Activated CD4-positive, alpha-beta T cell treated with anti-CD3 and anti-CD28 coated beads for 1 hour (primary cell): ENCODE measurements at places on chromosomes 11 and 22.

DNA sequence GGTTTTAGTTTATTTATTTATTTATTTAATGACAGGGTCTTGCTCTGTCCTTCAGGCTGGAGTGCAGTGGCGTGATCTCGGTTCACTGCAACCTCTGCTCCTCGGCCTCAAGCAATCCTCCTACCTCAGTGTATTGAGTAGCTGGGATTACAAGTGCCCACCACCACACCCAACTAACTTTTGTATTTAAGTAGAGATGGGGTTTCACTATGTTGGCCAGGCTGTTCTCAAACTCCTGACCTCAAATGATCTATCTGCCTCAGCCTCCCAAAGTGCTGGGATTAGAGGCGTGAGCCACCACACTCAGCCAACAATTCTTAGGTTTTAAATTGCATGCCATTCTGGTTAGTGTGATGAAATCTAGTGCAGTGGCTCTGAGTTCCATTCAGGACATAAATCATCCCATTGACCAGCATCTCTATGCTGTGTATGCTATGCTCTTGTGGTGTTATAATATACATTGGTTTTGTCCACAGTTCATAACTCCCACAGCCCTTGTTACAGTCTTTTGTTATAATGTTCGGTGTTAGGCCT is 28.5 kb downstream of the ZNF280B start:
- no peak for DNase-seq

- DNase-seq: no peak
Measured at GRCh38 chr22:46238541-46238940, 11.6 kb downstream of the CDPF1 start.

GRCh38 chr11:17506942-17507341 is 30.3 kb upstream of the ABCC8 start:
- DNase-seq: no peak

DNA sequence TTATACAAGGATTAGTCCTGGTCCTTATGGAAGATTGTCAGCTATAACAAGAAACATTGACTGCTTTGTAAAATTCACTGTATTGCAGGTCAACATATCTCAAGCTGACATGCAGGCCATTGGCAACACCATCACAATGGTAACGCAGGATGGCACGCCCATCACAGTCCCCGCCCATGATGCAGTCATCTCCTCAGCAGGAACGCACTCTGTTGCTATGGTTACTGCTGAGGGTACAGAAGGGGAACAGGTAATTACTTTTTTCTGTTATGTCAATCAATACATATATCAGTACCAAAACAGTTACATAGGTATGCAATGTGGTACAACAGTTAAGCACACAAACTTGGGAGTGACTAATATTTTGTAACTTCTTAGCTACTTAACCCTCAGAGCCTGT is 55.3 kb downstream of the ZNF143 start:
- no peak for DNase-seq

DNA sequence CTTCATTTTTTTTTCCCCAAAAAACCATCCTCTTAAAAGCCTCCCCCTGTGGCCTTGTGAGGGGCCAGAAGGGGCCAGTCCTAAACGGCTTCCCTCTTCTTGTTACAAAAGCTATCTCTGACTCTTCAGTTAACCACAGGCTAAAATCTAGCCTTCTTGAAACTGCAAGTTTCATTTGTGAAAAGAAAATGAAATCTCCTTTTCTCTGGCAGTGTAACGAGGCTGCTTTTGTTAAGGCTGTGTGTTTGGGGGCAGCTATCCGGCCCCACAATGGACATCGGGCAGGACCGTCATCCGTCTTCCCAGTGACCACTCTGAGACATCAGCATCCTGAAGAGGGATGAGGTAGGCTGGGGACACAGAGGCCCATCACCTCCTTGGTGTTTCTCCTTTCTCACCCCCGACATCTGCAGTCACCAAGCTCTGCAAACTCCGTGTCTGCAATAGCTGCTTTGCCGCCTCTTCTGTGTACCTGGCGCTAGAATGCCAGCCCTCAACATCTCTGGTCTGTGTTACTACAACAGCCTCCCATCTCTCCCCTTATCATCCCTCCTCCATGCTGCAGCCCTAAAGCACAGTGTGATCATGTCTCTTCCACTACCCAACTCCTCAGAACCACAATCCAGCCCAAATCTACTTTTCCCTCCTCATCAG is 94.0 kb downstream of the RCN1 start:
- no peak for DNase-seq

GRCh38 chr11:129214710-129215295 is 22.7 kb upstream of the ARHGAP32 start:
- DNase-seq: no peak

DNA sequence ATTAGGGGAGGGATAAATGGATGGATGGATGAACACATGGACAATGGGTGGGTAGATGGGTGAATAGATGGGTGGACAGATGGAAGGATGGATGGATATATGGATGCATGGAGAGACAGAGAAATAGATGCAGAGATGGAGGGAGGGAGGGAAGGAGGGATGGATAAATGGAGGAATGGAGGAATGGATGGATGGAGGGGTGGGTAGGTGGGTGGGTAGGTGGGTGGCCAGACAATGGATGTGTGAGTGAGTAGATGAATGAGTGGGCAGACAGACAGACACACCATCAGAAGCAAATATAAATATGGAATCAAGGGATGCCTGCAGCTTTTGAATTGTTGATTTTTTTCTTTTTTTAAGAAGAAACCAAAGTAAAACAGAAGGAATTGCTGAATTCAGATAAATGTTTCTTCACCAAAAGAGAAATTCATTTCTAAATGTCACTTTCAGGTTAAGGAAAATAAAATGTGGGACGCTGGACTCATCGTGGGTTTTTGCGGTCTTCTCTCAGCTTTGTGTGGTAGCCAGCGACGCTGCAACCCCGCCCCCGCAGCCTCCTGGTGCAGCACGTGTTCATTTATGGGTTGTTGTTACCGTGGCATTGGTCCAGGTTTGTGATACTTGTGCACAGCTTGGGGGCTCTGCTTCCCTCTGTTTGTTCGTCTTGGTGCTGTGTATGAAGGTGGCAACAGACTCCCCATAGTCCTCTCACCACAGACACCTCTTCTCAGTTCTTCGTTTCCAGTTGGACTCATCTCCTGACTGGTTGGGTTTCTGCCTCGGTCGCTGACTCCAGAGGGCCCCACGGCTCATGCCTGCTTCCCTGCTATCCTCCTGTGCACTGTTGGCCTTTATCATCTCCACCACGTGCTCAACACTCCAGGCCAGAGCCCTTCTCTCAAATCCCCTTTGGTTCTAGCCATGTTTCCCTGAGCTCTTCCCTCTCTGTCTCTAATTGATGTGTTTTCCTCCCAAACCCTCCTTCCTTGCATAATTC is 76.4 kb downstream of the CDKN1C start:
- DNase-seq: no peak

- DNase-seq: no peak
Measured at GRCh38 chr11:70734379-70734778, 336.1 kb downstream of the CTTN start.

DNA sequence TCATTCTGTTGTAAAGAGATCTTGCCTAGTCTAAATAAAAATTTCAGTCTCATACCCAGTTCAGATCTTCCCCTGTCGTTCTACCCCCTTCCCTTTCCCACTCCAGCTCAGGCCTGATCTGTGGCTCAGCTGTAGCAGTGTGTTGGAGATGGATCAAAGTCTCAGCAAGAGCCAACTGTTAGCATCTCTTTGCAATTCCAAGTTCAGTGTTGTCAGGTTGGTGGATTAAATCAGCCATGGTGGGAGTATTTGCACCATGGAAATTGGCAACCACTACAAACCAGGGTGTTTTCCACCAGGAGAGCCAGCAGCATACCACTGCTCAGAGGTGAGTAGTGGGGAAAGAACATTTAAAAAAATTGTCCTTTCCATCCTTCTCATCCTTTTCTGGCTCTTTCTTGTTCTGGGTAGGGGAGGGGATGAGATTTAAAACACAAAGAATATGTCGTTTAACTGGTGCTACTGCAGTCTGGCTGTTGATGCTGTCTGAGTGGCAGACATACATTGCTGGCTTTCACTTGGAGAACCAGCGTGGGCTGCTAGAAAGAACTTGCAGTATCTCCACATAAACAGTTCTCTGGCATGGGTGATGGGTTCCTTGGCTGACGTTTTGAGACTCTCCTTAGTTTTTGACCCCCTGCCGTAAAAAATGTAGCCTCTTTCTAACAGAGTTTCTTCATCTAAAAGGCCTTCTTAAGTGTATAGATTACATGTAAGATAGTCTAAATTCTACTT is 514.1 kb downstream of the RAB38 start:
- DNase-seq: no peak

GRCh38 chr22:32967386-32968101 is 90.6 kb downstream of the SYN3 start:
- no peak for DNase-seq

- no peak for DNase-seq
Measured at GRCh38 chr11:64090806-64091516, 55.2 kb downstream of the FLRT1 start.

GRCh38 chr22:33605666-33606065 is 314.6 kb downstream of the LARGE1 start:
- DNase-seq: no peak

- DNase-seq: no peak
Measured at GRCh38 chr22:38766076-38766777, 10.4 kb upstream of the SUN2 start.

- DNase-seq: no peak
Measured at GRCh38 chr11:57982776-57983175, 40.9 kb upstream of the OR9Q1 start.

GRCh38 chr11:134503100-134503499 is 91.1 kb upstream of the B3GAT1 start:
- no peak for DNase-seq

- DNase-seq: no peak
Measured at GRCh38 chr22:20571078-20571503, 63.7 kb downstream of the MED15 start.

GRCh38 chr11:96036863-96037262 is 113.0 kb upstream of the MTMR2 start:
- no peak for DNase-seq

- DNase-seq: no peak
Measured at GRCh38 chr11:121917482-121917881, 198.5 kb downstream of the BLID start.

- no peak for DNase-seq
Measured at GRCh38 chr11:131767421-131767820, 397.0 kb downstream of the NTM start.

GRCh38 chr11:19725379-19726079 is 12.9 kb downstream of the NAV2 start:
- no peak for DNase-seq

GRCh38 chr22:37686002-37686982 is at the start of gene NOL12:
TSS of gene NOL12 (plus strand) at chr22:37686343. CDS start at chr22:37686393, 50 bp downstream.
- DNase-seq: peak; percentile 68

- no peak for DNase-seq
Measured at GRCh38 chr11:69207165-69207889, 51.6 kb downstream of the SMIM38 start.

DNA sequence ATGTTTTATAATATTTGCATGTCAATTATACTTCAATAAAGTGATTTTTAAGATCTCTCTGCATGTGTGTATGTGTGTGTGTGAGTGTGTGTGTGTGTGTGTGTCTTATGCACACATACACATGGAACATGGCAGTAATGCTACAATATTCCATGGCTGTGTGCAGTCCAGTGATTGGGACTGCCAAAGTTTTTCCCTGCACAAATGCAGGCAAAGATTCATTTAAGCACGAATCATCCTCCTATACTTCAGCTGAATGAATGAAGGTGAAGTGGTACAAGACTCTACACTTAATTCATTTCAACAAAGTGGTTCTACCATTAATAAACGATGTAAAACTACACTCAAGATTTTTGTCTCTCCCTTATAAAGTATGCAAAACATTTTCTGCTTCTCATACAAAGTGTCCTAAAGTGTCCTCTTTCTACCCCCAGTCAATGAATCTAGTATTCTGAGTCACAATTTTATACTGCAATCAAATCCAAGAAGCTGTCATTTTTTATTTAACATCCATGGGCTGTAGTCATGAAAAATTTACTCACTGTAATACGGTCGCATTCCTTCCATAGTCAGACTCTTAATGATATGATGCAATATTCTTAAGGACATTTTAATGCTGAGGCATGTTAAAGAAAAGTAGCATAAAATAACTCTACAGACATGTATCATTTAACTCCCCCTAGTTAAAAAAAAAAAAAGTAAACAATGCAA is 132.4 kb downstream of the TTC28 start:
- DNase-seq: no peak

DNA sequence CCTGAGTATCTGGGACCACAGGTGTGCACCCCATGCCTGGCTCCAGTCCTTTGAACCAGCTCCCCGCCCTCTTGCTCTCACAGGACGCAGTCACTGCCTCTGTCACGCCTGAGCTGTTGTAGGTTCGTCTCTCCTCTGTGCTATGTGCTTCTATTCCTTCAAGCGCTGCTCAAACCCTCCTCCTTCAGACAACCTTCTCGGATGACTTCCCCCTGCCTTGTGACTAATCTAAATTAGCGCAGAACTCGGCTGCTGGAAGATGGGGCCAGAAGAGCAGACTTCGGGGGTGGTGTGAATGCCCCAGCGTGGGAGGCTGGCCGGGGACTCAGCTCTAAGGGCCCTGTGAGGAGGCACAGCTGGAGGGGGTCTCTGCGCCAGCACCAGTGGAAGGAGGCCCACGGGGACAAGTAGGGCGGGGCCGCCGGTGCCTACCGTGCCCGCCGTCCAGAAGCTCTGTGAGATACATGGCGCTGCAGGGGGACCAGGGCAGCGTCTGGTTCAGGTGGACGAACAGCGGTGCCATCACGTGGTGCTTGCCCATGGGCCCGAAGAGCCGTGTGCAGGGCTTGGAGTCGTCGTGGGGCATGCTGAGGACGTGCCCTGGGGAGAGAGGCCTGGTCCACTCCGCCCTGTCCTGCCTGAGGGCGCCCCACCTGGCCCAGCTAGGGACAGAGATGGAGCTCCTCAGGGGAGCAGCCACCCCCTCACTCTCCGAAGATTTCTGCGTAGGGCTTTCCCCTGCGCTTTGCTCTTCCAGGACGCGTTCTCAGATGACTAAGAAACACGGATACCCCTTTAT is 12.5 kb downstream of the ADAMTS8 start:
- no peak for DNase-seq

- peak; percentile 53 for DNase-seq
Measured at GRCh38 chr11:122628810-122629555, 26.5 kb upstream of the UBASH3B start.

- no peak for DNase-seq
Measured at GRCh38 chr11:59960502-59961381, 3.1 kb upstream of the OOSP4A start.

GRCh38 chr11:66330931-66331330 is 5.3 kb downstream of the RIN1 start:
- DNase-seq: no peak

DNA sequence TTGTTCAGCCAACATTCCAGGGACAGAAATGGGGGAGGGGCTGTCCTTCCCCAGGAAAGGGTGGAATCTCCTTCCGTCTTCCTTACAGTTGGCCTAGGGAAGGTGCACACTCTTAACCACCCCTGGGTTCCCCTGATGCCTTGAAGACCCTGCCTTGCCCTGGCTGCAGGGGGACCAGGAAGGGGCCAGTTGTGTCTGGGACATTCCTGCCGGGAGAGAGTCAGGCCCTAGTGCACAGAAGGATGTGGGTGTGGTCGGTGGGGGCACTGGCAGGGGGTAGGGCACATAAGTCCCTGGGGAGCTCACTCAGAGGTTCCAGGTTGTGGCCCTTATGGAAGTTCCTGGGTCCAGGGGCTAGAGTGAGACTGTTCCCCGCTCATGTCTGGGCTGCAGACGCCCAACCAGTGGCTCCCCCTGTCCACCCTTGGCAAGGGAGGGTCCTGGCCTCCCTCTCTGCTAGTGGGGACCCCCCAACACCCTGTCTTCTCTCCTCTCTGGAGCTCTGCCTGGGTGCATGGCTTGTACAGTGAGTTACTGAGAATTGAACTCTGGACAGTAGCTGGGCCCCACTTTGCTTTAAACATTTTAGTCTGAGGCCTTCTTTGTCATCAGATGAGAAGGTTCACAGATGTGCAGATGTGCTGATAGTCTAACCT is 2.0 kb upstream of the APOBEC3A start:
- no peak for DNase-seq

GRCh38 chr22:22021162-22021750 is 38.7 kb upstream of the TOP3B start:
- DNase-seq: no peak
